D721Med (cell line): ENCODE measurements at places on chromosomes 13 and 19.

GRCh38 chr13:83825676-83826075, 56.6 kb downstream of the SLITRK1 start:
- no peak for DNase-seq

DNA sequence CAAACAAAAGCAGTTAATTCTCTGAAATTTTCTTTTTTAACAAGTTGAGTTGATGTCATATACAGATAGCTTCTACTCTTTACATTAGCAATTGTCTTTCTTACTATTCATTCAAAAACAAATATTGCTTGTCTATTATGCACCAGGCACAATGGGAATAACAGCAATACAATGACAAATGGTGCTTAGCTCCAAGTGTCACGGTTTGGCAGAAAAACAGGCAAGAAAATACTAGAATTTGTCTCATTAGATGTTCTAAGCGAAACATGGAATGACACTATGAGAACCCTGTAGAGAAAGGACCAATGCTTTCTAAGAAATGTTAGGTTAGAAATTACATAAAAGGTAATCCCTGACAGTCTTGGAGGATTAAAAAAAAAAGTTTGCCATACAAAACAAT, 187.6 kb downstream of the PCDH9 start:
- no peak for DNase-seq

GRCh38 chr13:113538689-113539058, 45.9 kb upstream of the TFDP1 start:
- DNase-seq = no peak

- DNase-seq = no peak
These were observed 218.5 kb downstream of the ZNF536 start for GRCh38 chr19:30590596-30591229.

DNA sequence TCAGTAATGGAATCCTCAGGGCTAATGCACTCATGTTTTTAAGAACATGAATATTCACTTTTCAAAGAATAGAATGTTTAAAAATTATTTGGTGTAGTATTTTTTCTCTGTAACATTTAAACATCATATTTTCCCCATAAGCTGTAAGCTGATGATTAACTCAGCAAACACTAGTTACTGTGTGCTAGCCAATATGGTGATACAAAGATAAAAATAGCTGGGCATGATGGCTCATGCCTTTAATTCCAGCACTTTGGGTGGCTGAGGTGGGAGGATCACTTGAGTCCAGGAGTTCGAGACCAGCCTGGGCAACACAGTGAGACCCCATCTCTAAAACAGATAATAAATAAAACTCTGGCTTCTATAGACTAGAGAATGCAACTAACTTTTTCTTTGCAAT, 13.2 kb downstream of the RNF17 start:
- DNase-seq = no peak

GRCh38 chr13:43444081-43444480, 342.7 kb downstream of the ENOX1 start:
- no peak for DNase-seq

DNA sequence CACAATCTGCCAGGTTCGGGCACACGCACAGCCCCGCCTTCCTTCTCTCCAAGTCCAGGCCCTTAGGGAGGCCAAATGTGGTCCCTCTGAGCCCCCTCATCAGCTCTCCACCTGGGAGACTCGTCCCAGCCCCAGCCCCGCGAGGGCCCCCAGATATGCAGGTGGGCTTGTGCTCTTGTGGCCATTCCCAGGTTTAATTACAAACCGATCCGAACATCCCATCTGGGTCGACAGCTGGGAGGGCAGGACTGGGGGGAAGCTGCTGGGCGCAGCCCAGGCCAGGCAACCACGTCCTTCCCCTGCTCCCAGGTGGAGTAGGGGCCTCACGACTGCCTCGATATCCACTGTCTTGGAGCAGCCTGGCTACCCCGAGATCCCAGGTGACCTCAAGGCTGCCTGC, 7.5 kb upstream of the C2CD4C start:
- no peak for DNase-seq

- no peak for DNase-seq
These were observed 5.7 kb upstream of the SYCE2 start for GRCh38 chr19:12924621-12925310.

DNA sequence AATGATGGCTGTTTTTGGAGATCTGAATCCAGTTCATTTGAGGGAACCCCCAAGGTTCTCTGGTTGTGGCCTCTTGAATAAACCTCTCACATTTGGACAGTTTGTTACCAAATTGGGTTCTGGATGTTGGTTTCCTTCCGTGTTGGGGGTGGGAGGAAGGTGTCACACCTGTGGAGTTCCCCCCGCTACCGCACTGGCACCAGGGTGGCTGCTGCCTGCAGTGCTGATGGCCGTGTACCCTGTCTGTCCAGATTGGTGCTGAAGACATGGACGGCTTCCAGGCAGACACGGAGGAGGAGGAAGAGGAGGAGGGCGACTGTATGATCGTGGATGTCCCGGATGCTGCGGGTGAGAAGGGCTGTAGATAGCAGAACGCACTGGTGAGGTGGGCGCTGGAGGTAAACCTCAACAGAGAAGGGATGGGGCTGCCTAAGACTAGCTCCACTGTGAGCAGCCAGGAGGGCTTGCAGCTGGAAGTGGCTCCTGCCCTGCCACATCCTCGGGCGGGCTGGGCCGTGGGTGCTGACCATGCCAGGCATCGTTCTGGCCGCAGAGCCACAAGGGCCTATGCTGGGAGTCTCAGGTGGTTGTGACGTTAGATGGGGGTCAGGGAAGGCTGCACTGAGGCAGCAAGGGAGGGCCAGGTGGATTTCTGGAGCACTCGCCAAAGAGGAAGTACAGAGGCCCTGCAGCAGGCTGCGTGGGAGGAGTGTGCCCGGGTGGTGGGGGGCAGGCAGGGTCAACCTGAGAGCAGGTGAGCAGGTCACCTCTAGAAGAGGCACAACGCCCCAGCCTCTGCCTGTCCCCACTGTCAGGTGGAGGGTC, 15.4 kb downstream of the UBXN6 start:
- DNase-seq = no peak

GRCh38 chr13:86563308-86563707, 764.1 kb upstream of the SLITRK6 start:
- DNase-seq = no peak

DNA sequence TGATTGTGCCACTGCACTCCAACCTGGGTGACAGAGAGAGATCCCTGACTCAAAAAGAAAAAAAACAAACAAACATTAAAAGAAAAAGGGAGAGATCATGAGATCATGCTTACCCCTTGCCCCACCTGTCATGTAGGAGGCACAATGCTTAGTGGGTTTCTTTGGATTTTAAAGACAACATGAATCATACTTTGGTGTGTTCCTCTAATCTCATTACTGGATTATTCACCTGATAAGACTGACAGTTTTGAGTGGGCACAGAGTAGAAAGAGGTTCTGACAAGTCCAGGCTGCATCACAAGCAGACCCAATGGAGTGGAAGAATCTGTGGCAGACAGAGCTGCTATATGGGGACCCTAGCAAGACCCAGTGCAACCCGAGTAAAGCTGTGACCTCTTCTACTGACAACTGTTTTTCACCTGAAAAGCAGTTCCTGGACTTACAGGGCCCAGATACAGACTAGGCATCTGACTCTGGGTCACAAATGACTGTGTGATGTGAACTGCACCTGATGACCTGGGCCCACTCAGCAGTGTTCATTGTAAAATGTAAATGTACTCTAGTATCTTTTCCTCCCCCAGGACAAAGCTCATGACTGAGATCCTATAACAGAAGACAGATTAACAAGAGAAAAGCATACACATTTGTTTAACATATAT, 28.9 kb upstream of the USP12 start:
- no peak for DNase-seq

- DNase-seq = no peak
These were observed 38.0 kb downstream of the GAS6 start for GRCh38 chr13:113825841-113826240.

GRCh38 chr19:55902080-55902751, 29.9 kb downstream of the NLRP13 start:
- DNase-seq = no peak

GRCh38 chr13:114032126-114032799, 58.4 kb upstream of the C13orf46 start:
- no peak for DNase-seq

DNA sequence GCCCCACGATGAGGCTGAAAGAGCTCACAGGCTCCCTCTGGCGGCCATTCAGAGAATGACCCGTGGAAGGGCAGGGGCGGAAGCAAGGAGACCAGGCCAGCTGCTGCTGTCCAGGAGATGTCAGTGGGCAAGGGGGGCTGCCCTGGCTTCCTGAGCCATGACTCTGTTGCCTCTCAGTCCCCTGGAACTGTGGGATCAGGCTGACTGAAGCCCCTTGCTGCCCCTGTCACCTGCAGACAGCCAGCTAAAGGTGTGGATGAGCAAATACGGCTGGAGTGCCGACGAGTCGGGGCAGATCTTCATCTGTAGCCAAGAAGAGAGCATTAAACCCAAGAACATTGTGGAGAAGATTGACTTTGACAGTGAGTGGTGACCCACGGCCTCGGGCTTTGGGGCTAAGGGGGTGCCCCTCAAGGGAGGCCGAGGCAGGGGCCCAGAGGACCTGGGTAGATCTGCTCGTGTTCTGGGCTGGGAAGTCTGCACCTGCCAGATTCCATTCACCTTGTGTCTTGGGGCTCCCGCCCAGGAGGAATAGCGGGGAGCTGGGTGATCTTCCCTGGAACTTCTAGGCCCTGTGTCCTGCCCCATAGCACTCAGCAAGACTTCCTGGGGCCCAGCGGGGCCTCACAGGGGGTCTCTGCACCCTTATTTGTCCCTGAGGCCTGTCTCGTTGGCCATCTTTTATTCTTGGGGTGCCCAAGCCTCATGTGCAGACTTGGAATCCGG, 12.5 kb upstream of the ACTN4 start:
- no peak for DNase-seq

- no peak for DNase-seq
These were observed 39.4 kb downstream of the RFX2 start for GRCh38 chr19:6070720-6071485.
